Stimulated activated CD4-positive, alpha-beta T cell treated with anti-CD3 and anti-CD28 coated beads, Interleukin-12 subunit alpha, Interleukin-12 subunit beta, amount 100 ng/mL, for 4 hours (primary cell): ENCODE measurements at places on chromosomes 11 and 22.

DNA sequence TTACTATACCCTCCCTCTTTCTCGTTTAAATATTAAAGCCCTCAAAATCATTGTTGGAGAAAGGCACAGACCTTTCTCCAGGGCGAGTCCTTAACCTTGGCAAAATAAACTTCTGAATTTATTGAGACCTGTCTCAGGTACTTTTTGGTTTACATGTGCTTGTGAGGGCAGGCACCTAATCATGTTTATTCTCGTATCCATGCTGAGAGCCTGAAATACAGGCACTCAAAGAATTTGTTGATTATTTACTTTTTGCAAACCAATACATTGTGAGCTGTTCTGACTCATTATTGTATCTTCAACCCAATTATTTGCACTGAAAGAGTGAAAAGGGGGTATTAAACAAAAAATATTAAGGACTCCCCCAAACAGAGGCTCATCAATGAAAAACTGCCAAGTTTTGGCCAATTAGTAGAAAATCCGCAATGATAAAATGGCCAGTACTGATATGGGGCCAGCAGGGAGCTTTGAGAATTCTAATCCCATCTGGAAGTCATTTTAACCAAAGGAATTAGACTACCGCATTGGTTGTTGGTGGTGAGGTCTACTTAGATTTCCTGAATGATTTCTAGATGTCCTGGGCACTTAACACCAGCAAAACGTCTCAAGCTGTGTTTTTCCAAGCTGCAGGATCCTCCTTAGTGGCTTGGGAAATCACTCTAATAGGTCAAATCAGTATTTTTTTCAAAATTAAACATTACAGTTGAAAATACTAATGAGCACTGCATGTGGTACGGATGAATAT is 157.3 kb downstream of the SWAP70 start:
- no peak for DNase-seq

- DNase-seq, result no peak
Measured at GRCh38 chr22:23282516-23282915, 102.2 kb downstream of the BCR start.

DNA sequence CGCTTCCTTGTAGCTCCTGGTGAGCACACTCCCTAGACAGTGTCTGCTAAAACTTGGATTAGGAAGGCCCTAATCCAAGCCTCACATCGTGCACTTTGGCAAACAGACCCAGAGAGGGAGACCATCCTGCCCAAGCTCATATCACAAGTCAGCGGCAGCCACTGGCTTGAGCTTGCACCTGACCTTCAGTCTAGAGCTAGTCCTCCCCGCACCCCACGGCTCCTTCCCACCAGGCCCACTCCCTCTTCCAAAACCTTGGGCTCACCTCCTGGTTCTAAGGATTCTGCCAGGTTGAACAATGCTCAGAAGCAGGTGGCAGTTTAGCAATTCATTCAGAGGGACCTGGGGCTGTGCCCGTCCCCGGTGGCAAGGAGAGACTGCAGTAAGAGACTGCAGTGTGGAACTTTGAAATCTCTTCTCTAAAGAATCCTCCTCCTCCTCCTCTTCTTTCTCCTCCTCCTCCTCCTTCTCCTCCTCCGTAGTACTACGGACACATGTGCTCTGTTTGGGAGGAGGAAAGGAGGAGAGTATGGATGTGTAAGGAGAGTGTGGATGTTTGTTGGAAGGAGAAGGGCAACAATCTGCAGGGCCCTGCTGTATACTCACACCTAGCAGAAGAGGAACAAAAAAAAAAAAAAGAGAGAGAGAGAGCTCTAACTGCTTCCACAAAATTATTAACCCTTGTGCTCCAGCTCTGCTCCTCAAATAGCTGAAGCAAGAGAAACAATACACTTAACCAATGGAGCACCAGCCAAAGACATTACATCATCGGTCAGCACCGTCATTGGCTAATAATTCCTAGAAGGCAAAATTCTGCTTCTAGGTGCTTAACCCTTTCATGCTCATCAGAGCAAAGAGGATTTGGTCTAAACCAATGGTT is 6.0 kb downstream of the SYN3 start:
- DNase-seq, result no peak

DNA sequence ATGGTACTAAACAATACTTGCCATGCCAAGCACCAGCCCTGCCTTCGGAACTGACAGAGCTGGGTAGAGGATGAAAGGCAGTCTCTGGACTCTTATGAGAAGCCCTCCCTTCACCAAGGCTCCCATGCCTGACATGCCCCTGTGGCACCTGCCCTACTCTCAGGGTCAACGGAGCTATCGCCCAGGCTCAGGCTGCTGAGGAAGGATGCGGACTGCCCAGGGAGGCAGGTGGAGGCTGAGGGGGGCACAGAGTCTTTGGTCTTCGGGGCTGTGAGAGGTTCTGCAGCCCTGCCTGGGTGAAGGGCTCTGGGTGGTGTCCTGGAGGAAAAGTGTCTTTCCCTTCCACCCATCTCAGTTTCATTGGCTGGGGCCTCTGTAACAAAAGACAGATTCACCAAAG is 290.8 kb upstream of the B3GAT1 start:
- DNase-seq, result no peak

GRCh38 chr11:17298302-17298701 is 21.8 kb downstream of the NUCB2 start:
- peak; percentile 30 for DNase-seq

DNA sequence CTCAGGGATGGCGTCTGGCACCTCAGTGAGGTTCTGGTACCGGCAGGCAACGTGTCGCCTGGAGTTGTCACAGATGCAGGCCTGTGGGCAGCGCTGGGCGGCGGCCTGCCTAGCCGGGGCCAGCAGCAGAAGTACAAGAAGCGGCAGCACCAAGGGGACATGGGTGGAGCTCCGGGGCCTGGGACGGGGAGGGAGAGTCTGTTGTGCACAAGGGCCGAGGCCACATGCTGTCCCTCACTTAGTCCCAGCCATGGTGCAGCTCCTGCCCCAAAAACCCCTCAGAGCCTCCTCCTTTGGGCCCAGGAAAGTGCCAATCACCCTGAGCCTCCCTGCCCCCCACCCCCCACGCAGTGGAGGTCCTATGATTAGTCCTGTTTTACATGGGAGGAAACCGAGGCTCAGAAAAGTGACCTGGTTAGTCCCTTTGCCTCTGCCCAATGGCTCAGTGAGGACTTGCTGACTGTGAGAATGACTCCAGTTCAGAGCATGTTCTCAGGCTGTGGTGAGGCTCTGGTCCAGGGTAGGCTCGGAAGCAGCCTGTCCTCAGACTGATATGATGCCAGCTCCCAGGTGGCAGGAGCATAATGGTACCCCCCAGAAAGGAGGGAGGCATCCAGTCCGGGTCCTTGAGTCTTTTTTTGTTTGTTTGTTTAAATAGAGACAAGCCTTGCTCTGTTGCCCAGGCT is 1.1 kb downstream of the CHADL start:
- DNase-seq, result no peak

- no peak for DNase-seq
Measured at GRCh38 chr11:36240173-36240572, 49.1 kb downstream of the COMMD9 start.
